ENCODE measurements at places on chromosomes 7 and 10.

DNA sequence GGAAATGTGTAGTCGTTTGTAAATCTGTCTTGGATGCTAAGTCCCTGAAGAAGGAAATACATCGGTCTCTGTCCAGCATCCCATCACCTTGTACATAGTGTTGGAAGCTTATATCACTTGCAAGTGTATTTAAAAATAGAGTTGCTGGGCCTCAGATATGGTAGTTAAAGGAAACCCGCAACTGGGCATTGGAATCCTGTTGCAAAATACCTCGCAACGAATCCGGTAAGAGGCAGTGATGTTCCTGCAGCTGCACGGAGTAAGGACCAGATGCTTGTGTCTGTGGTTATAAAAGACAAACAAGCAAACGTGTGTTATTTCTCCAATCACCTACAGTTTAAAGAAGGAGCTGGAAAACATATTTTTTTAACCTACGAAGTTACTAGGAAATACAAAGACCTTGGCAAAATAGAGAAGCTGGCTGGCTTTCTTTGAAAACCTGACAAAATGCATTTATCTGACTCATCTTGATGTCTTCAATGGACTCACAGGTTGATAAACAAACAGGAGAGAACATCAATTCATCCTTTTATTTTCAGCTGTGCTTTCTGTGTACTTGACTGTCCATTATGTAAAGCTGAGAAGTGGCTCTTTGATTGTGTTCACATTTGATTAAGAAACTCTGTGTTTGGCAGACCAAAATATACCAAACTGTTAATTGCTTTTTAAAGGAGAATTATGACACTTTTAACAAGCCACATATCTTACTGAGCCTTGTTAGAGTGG, 326.4 kb downstream of the SFMBT2 start:
- no peak for DNase-seq

DNA sequence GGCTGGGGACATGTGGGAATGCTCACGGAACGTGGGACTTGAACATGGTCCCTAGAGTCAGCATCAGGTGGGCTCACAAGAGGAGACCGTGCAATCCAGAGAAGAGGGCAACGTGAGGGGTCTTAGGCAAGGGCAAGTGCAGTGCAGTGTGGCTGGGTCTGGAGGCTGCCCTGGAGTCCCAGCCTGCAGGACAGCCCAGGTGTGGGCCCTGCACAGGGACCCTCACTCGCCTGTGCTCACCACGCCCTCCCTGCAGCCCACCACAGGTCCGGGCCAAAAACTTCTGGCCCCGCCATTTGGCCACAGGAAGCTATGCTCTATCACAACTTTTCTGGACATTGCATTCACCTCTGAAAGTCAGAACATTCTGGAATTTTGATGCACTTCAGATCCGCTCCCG, 133.5 kb downstream of the PAXIP1 start:
- DNase-seq, result no peak

GRCh38 chr10:77333610-77334340, 303.8 kb downstream of the KCNMA1 start:
- no peak for DNase-seq

DNA sequence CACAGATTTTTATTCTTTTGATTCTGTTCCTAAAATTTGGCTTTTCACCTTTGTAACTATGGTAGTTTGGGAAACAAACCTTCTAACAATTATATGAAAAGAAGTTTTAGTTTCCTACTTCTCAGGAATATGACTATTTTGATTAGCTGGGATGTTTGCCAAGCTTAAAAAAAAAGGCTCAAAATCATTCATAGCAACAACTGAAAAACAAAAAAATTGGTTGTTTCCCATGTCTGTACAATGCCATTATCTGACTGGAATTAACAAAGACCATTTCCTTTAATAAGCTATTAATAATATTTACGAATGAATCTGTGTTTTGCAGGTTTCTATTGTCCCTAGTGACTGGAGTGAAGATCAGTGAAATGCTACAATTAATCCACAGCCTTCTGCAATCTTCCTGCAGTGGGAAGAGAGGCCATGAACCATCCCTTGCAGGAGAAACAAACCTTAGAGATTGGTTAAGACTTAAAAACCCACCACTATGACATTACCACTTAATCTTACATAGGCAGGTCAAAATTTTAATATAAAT, 4.2 kb downstream of the PURB start:
- no peak for DNase-seq

- DNase-seq, result no peak
Observed at GRCh38 chr10:77005871-77006270, 631.7 kb downstream of the KCNMA1 start.

GRCh38 chr7:66729274-66729673, 11.3 kb upstream of the RABGEF1 start:
- no peak for DNase-seq

- no peak for DNase-seq
Observed at GRCh38 chr10:99521765-99522469, 10.8 kb upstream of the NKX2-3 start.

GRCh38 chr10:6348096-6348874, 145.6 kb downstream of the PFKFB3 start:
- DNase-seq, result peak; percentile 92

DNA sequence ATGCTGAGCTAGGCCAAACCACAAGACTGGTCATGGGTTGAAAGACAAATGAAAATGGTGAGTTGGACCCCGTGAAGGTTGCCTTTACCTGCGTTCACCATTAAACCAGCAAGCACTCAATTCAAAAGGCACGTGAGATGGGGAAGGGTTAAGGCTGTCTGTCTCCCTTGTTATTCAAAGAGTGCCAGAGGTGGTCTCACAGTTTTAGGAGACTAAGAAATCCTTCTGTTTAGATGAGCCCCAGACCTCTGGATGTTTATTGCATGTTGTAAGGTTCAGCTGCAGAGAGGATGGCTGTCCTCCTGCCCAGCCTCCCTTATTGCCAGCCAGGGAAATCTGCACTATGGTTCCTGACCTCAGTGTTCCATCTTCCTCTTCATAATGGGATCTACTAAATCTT, 498.0 kb upstream of the CELF2 start:
- no peak for DNase-seq

- no peak for DNase-seq
Observed at GRCh38 chr7:117021986-117022385, 68.7 kb downstream of the ST7 start.

DNA sequence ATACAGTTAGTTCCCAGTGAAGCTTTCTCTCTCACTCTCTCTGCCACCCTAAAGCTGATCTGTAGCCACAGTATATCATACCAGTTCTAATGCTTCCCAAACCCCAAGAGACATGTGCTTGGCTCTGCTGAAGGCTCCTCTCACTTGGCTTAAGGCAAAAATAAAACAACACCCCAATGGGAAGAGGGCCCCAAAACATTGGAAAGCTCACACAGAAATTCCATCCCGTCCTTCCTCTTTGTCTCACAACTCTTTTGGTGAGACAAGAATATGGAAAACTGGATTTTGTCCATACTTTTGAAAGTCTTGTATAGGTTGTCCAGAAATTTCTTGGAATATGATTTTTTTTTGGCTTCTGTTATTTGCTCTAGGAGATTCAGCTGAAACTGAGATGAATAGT, 56.1 kb upstream of the WNT16 start:
- no peak for DNase-seq

DNA sequence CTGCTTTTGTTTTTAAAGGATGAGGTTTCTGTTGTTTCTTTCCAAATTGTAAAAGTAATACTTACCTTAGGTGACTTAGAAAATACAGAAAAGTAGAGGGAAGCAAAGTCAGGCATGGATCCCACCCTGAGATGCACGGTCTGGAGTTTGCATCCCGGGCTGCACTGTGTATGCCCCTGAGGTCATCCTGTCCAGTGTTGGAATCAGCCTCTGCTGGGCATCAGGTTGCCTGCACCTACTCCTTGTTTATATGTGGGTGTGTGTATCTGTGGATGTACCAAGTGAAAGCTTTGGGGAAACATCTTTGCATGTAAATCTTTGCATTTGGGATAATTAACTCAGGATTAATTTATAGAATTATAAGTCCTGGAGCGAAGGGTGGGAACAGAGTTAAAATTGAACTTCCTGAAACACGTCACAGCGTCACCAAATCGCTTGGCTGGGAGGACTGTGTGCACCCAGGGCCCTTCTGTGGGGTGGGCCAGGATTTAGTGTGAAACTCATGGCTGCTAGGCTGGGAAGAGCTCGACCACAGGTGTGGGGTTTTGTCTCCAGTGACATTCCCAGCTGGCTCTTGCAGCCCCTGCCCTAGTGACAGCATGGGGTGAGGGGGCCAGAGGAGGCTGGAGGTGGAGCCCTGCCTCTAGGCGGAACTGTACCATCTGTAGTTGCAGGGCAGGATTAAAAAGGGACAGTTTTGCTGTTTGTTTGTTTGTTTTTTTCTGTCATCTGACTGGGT, 27.9 kb downstream of the GTF2IRD1 start:
- DNase-seq, result no peak

DNA sequence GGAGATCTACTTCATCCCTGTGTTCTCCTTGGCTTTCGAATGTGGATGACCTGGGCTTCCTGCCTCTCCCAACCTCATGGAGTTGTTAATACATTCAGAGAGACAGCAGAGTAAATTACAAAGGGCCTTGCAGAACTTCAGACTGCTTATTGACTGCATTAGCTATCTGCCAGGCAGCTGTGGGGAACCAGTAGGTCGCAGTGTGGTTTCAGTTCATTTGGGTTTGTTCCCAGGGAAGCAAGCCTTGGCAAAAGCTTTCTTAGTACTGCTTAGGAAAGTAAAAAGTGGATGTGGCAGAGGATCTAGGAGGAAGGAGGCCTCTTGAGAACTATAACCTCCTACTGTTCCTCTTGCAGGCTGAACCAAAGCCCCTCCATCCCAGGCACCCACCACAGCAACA, 9.2 kb downstream of the NPFFR1 start:
- DNase-seq, result no peak

DNA sequence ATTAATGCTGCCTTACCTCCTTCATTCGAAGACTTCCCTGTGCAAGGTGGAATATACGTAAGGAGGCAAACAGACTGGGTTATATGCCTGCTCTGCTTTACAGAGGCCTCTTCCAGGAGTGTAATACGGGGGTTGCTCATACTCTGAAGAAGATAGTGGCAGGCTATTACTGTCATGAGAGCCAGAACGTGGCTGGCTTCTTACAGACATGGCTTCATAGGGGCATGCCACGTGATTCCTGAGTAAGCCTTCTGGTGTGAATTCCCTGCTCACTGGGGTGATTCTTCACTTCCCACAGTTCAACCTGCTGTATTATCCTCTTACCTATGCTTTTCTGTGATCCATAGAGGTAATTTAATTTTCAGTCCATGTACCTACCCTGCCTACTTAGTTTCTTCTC, 141.8 kb downstream of the ST7 start:
- no peak for DNase-seq

GRCh38 chr7:143480501-143480900, 2.8 kb downstream of the TAS2R41 start:
- DNase-seq, result no peak

DNA sequence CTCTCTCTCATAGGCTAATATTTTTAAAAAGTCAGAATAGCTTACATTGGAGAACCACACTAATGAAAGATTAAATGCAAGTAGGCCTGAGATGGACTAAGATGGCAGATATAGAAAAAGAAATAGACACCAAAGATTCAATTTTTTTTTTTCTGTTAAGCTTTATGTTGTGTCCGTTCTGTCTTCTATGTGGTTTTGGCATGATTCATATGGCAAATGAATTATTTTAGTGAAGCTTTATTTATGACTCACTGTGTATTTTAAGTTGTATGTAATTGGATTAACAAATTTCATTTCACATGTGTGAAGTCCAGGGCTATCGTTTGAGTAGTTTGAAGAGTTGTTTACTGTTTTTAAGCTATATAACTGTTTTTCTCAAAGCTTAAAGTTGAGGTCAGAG, 214.8 kb downstream of the CAMK1D start:
- no peak for DNase-seq

DNA sequence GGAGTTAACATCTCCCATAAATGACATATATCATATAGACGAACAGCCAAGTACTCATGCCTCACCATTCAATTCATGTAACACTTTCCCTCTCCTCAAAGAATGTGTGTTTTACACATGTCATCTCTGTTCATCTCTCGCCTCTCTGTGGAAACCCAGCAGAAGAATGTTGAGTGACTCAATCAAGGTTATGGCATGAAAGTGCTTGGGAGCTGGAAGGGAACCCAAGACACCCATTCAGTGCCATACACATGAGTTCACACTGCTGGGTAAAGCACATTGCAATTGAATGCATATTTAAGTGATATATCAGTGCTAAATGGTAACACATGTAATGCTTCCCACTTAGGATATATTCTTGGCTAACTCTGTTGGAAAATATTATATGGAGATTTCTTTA, 322.9 kb downstream of the PTEN start:
- DNase-seq, result no peak

GRCh38 chr10:48316236-48316635, 9.8 kb downstream of the MAPK8 start:
- DNase-seq, result no peak

GRCh38 chr10:16848562-16849154, 31.4 kb upstream of the RSU1 start:
- DNase-seq, result no peak

- no peak for DNase-seq
Observed at GRCh38 chr7:135678612-135679575, 16.6 kb downstream of the STMP1 start.

DNA sequence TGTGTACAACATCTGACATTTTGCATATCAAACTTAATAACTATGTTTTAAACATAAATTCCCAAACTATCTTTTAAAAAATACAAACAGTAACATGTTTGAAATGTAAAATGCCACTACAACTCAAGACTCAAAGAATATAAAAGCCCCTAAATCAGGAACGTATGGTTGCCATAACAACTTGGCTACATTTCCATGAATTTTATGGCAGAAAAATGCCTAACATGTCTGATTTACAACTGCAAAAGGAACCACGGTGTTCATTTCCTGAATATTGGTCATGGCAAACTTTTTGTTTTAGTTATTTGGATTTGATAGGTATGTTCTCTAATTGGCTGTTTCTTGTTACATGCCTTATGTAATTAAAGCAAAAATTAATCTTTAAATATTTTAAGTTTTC, 2.0 kb downstream of the SOSTDC1 start:
- no peak for DNase-seq

DNA sequence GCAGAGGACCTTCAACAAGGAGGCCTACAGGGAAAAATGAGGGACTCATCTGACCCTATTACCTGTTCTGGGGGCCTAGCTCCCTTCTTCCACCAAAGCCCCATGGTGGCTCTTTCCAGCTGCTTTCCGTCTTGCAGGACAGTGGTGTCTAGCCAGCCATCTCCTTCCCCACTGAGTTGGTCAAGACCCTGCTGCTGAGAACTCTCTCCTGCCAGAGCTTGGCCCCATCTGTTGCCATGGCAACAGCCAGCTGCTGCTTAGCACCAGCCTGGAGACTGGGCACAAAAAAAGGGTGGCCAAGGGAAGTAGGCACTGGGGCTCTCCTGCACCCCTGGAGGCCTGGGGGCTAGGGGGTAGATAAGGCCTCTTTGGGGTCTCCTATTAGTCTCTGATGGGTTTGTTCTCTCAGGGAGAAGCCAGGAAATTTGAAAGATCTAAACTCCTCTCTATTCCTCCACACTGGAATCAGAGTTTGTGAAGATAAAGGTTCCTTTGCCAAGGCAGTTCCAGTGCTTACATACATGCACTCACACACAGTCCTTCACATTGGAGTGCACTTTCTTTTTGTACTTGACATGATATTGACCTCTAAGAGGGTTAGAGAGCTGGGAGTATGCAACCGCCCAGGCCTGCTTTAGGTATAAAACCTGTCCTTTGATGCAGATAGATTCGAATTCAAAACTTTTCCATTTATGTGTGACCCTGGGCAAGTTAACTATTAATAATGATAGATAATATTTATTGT, 15.8 kb downstream of the TSPAN33 start:
- peak; percentile 50 for DNase-seq
